NCI-H524 treated with DMSO at 0.1 percent for 48 hours (cell line): ENCODE measurements at places on chromosomes 3 and 15.

DNA sequence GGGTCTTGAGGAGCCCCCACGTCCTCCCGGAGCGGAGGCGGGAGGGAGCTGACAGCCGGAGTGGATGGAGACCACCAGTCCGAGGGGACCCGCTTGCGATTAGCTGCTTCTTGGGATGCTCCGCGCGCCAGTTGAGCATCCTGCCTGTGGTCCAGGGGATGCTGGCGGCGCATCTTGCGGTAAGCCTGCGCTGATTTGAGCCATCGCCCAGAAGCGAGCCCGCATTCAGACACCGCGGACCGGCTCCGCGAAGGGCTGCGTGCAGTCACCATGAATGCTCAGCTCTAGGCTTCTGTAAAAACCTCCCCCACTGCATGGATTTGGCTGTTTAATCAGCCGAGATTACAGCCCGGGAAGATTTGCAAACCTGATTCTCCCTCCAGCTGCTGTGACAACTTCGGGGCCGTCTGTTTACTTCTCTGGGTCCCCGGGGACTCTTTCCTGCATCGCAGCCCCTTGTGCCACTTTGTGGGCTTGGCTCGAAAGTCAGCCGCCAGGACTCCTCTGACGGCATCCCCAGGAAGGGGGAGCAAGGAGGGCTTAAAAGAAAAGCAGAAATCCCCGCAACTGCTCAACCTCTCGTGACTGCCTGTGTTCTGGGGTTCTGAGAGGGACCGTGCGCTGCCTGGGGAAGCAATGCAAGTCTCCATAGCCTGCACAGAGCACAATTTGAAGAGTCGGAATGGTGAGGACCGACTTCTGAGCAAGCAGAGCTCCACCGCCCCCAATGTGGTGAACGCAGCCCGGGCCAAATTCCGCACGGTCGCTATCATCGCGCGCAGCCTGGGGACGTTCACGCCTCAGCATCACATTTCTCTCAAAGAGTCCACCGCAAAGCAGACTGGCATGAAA is 171.1 kb downstream of the KCNAB1 start:
- DNase-seq, result peak; percentile 56

- no peak for DNase-seq
Observed at GRCh38 chr3:66031102-66031698, 7.5 kb downstream of the MAGI1 start.

DNA sequence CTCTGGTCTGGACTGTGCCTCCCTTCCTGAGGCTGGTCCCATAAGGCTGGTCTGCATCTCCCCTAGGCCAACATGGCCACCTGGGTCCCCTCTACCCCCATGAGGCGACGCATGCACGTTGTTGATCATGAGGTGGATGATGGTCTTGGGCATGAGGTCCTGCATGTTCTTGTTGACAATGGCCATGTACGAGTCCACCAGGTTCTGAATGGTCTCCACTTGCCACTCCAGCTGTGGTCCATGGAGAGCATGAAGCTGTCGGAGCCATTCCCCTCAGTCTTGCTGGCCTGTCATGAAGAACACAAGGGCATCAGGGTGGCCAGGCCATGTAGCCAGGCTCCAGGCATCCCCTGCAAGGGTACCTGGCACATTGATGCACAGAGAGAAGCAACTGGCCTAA is 27.1 kb upstream of the CSPG4 start:
- DNase-seq, result no peak

DNA sequence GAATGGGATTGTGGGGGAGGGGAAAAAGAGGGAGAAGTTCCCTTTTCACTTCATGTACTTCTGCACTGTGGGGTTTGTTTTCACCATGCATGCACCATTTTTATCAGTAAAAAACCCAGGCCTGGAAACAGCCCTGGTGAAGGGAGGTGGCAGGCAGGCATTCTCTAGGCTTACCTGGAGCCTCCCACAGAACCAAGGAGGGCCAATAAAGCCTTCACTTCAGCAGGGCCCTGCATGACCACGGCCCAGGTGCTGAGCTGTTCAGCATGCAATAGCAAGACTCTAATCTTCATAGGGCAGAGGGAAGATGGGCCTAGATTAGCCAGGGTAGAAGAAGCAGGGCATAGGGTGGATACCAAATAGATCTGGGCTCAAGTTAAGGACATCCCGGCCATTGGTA is 49.6 kb downstream of the SCN5A start:
- no peak for DNase-seq

- no peak for DNase-seq
Observed at GRCh38 chr3:2875699-2876098, 234.5 kb downstream of the IL5RA start.

DNA sequence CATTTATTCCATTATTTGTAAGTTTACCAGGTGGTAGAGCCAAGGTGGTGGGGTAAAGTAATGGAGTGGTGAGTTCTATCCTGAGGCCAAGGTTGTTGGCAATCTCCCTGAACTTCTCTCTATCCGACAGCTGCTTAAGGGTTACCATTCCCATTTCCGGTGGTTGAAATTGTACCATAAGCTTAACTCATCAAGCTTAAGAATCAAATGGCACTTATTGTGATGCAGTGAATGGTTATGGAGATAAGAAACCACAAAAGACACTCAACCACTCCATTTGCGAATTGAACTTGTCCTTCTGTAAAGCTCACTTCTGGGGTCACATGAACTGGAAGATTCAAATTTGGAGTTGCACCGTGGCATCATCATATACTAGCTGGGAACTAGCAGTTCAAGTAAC is 287.4 kb upstream of the SLCO3A1 start:
- DNase-seq, result no peak

- no peak for DNase-seq
Observed at GRCh38 chr15:49926740-49927139, 192.3 kb downstream of the ATP8B4 start.

- DNase-seq, result no peak
Observed at GRCh38 chr3:45654397-45654944, 34.7 kb upstream of the SACM1L start.

GRCh38 chr3:156300929-156301840 is 180.8 kb downstream of the KCNAB1 start:
- no peak for DNase-seq

- DNase-seq, result no peak
Observed at GRCh38 chr3:47612178-47612577, 33.5 kb upstream of the CSPG5 start.

- DNase-seq, result no peak
Observed at GRCh38 chr3:42501321-42501680, 1.1 kb upstream of the VIPR1 start.

- no peak for DNase-seq
Observed at GRCh38 chr3:139521144-139521543, 18.4 kb downstream of the RBP1 start.

- DNase-seq, result no peak
Observed at GRCh38 chr15:73593304-73594074, 39.7 kb downstream of the NPTN start.

DNA sequence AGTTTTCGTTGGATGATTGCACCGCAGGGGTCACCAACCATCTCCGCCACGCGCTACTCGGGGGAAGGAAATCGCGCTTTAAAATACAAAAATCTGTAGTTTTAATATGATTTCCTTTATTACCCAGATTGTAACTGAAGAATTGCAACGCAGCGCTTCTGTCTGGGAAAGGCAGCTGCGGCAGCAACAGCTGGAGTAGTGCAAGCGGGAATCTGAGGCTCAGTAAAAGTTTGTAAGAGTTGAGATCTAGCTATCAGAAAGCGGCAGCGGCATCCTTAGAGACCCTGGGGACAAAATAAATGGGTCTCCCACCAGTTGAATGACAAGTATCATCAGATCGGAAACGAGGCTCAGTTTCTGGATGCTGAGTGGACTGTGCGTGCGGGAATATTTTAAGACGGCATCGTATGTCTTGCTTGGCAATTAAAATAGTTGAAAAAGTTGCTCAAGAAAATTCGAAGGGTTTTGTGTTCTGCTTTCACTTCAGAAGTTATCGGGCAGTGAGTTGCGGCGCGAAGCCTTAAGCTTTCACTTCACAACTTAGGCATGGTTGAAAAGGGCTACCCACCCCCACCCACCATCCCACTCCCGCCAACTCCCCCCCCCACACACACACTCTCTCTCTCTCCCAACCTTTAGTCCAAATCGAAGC is 2.7 kb downstream of the MECOM start:
- no peak for DNase-seq

DNA sequence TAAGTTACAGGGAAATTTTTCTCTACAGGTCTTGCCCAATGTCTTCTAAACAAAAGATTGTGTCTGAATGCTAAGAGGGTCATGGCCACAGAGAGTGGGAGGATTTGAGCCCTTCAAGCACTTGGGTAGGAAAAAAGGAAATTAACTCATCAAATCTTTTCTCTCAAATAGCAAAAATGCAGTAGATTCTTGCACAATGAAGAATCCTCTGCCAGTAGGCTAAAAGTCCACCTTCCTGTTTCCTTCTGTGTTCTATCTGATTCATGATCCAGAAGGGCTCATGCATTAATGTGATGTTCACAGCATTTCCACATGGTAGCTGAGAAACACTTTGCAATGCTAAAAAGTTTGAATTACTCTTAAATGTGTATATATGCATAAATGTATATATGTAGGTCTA is 177.1 kb downstream of the CD47 start:
- no peak for DNase-seq

- DNase-seq, result no peak
Observed at GRCh38 chr3:8529181-8529637, 27.6 kb downstream of the LMCD1 start.

DNA sequence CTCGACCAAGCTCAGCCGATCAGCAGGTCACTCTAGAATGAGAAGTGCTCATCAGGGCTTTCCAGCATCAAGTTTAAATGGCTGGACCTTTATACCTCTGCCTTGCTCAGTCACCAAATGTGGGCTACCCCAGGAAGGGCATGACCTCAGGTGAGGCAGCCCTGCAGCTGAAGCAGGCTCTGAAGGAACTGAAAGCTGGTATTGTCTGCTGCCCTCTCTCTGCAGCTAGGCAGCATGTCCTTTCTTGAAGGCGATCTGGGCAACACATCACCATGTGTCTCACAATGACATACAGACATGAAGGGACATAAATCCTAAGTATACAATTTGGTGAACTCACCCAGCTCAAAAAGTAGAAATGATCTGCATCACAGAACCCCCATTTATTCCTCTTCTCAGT is 38.7 kb upstream of the ARID3B start:
- no peak for DNase-seq

DNA sequence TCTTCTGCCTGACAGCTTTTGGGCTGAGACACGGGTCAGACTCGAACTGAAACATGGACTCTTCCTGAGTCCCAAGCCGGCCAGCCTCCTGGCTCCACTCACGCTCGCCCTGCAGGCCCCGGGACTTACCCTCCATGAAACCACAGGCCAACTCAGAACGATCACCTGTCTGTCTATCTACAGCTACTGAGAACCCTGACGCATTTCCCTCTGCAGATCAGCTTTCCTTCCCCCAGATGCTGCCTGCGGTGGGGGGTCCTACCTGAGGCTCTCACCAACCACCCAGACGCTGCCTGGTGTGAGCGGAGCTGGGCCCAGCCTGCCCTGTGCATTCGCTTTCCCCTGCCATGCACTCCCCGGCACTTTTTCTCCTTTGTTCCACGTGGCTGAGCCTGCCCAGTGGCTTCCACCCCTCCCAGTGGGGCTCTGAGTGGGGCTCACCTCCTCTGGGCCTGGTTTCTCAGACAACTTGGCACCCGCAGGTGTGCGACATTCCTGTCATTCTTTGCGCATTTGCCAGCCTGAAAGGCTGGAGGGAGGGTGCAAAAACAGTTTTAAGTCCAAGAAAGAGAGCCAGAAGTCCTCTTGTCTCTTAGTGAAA is 60.2 kb downstream of the PLXNA1 start:
- DNase-seq, result no peak

DNA sequence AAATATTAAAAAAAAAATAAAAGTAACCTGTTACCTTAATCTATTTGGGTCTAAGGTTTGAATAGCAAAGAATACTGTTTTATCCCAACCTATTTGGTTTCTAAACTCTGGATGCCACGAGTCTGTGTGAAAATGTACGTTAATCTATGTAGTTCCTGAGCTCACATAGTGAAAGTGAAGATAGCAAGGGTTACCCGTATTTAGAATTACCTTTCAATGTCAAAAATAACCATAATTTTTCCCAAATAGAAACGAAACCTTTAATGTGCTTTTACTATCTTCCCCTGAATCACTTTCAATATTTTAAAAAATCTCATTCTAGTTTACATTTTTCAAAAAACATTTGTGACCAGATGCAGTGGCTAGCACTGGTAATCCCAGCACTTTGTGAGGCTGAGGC is 5.8 kb upstream of the USP50 start:
- no peak for DNase-seq

DNA sequence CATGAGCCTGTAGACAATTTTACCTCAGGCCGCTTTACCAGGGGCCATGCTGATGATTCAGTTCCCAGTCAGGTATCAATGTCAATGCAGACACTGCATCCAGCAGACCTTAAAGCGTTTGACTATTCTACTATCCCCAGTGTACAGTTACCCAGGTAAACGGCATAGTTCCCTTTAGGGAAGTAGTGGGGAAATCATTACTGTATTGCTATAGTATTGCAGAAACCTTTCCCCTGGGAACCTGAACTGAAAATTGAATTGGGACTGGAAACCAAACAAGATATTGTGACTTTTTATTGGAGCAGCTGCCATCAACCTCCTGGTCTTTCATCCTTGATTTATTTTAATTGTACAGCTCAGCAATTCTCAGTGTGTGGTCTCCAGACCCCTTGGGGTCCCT is 6.6 kb upstream of the INAFM2 start:
- DNase-seq, result no peak

GRCh38 chr3:11159421-11159904 is 5.2 kb downstream of the HRH1 start:
- DNase-seq, result no peak

DNA sequence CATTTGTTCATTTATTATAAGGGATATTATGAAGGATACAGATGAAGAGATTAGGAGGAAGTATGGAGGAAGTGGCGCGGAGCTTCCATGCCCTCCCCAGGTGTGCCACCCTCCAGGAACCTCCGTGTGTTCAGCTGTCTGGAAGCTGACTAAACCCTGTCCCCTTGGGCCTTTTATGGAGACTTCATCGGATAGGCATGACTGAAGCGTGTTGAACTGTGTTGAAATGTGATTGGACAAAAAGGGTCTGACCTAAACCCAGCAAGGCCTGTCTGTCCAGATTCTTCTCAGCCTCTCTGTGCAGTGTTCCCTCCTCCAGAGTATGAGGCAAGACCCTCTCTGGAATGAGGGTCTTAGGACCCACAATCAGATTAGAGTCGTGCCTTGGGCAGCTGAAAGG is 31.7 kb downstream of the HACD3 start:
- DNase-seq, result no peak

- no peak for DNase-seq
Observed at GRCh38 chr15:85031086-85031943, 49.7 kb downstream of the PDE8A start.

- no peak for DNase-seq
Observed at GRCh38 chr3:184579513-184579912, 17.9 kb downstream of the EPHB3 start.

GRCh38 chr3:22862111-22862510 is 341.0 kb upstream of the UBE2E2 start:
- DNase-seq, result no peak

- no peak for DNase-seq
Observed at GRCh38 chr3:73385568-73385967, 239.2 kb downstream of the PDZRN3 start.

DNA sequence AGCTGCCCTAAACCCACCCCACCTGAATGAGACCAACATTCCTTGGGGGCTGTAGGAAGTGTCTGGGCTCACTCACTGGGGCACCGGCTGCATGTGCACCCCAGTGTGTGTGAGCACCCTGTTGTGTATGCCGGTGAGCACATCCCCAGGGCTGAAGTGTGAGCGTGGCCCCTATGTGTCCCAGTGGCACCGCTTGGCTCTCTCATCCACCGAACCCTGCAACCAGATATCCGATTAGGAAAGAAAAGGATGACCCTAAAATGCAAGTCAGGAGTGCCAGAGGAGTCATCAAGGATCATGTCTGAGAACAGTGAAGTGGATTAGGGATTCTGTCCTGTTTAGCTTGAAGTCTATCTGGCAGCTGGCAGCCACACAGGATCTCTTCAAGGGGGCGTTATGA is 84.0 kb upstream of the ALDH1L1 start:
- DNase-seq, result peak; percentile 86
